Activated CD8-positive, alpha-beta memory T cell treated with anti-CD3 and anti-CD28 coated beads, Interleukin-2, amount 10 ng/mL, durations not matched to agents 7 days and 5 days (primary cell): ENCODE measurements at places on chromosomes 5 and 9. TPM values are rescaled to one million over a fixed set of nuclear protein-coding genes. Genes with fewer than 3 reads are reported as not detected.
A peak's percentile ranks its signal among the peaks of the same experiment; 100 is the strongest.

Gene TEX48
- 0.73 TPM for total RNA-seq

Gene TLX3
- total RNA-seq, result not detected

Gene PCDHGA11
- total RNA-seq, result not detected

Gene ACSL6
- 7.0 TPM for total RNA-seq

DNA sequence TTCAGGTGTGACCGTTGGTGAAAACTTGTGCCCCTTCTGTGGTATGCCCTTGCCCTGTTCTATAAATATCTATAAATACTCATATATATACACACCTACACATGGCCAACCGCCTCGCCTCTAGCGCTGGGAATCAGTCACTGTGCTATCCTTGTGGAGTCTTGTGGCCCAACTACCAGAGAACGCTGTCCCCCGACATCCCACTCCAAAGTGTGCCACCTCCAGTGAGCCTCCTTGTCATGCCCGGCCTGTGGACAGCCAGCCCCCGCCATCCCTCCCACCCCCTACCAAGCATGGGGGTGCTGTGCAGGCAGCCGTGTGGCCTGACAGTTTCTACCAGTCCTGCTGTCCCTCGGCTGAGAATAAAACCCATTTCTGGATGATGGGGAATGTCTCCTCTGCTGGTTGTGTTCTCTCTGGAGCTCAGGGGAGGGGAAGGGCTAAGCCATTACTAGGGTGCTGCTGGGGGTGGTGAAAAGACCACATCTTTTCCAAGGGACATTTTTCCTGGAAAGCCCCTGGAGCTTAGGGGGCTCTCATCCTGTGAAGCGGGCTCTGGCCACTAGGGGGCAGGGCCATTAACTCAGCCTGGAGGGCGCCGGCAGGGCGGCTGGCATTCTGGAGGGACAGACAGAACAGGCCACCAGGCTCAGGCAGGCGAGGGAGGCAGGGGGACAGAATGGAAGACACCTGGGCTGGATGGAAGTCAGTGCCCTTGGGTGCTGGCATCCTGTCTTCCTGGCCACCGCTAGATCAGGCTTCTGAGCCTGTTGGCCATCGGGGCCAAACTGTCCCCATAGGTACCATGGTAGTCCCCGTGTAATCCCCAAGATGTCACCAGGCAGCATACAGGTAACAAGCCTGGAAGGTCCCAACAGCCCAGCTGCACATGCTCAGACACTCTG lies 20.7 kb downstream of the GOLGA2 start:
- no peak overlapping the region for H3K4me3 ChIP-seq
- peak; percentile 62 for DNase-seq
- peaks cover 14% of the 10 kb centered on the region for H3K27me3 ChIP-seq
- peaks cover 3% of the 10 kb centered on the region for H3K36me3 ChIP-seq
- peaks cover 4% of the 10 kb centered on the region for H3K4me1 ChIP-seq
- H3K27ac ChIP-seq, result no peak overlapping the region

DNA sequence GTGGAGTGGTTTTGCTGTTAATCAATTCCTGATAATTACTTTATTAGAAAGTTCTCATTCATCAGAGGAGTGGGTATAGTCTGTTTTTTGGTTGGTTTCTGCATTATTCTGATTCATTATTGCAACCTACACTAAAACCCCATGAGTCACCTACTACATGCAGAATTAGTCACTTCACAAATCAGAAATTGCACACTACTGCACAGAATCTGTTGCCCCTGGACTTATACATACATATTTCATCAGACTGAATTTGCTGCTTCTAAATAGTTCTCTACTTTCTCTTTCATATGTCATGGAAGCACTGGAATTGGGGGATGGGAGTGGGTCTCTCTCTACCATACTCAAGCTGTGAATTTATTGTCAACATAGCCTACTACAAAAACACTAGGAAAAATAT lies 585.1 kb downstream of the DNAH5 start:
- H3K4me3 ChIP-seq, result no peak overlapping the region
- no peaks in the 10 kb centered on the region for H3K27me3 ChIP-seq
- no peaks in the 10 kb centered on the region for H3K4me1 ChIP-seq
- no peaks in the 10 kb centered on the region for H3K36me3 ChIP-seq
- no peak overlapping the region for H3K27ac ChIP-seq

DNA sequence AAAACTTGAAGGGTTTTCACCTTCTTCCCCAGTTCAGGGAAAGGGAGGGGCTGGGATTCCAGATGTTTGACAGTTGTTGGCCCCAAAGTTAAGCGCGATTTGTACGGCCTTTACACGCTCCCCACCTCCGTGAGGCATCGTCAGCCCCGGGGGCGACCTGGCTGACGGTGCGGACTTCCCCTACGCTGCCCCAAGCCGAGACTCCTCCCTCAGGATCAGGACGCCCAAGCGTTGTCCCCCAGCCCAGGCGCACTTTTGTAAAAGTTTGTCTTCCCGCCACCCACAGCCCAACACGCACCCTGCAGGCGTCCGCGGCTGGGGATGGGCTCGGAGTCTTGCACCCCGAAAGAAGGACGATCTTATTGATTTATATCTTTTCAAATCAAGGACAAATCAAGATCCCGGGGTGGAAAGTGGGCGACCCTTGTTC lies 713 bp downstream of the MOB3B start:
- peaks cover 46% of the 10 kb centered on the region for H3K27me3 ChIP-seq
- peaks cover 7% of the 10 kb centered on the region for H3K4me1 ChIP-seq
- no peaks in the 10 kb centered on the region for H3K36me3 ChIP-seq

GRCh38 chr5:53362521-53362941 lies 117.9 kb upstream of the FST start:
- DNase-seq, result no peak
- no peaks in the 10 kb centered on the region for H3K36me3 ChIP-seq
- no peaks in the 10 kb centered on the region for H3K4me1 ChIP-seq
- no peak overlapping the region for H3K27ac ChIP-seq
- H3K4me3 ChIP-seq, result no peak overlapping the region
- H3K27me3 ChIP-seq, result no peaks in the 10 kb centered on the region

GRCh38 chr9:89428901-89429890 lies 68.7 kb downstream of the SEMA4D start:
- no peak overlapping the region for H3K4me3 ChIP-seq
- peak; percentile 77 for DNase-seq
- H3K36me3 ChIP-seq, result peaks cover 18% of the 10 kb centered on the region
- peak overlapping the region; percentile 97 for H3K27ac ChIP-seq
- H3K27me3 ChIP-seq, result no peaks in the 10 kb centered on the region

- H3K4me1 ChIP-seq, result no peaks in the 10 kb centered on the region
- H3K27me3 ChIP-seq, result peaks cover 52% of the 10 kb centered on the region
- no peak overlapping the region for H3K27ac ChIP-seq
- DNase-seq, result no peak
- H3K36me3 ChIP-seq, result no peaks in the 10 kb centered on the region
These were observed 9.6 kb upstream of the BTNL8 start for GRCh38 chr5:180889381-180889780.
